Dermis microvascular lymphatic vessel endothelial cell (primary cell): ENCODE measurements at places on chromosomes 5 and 9.
A peak's percentile ranks its signal among the peaks of the same experiment; 100 is the strongest.

DNA sequence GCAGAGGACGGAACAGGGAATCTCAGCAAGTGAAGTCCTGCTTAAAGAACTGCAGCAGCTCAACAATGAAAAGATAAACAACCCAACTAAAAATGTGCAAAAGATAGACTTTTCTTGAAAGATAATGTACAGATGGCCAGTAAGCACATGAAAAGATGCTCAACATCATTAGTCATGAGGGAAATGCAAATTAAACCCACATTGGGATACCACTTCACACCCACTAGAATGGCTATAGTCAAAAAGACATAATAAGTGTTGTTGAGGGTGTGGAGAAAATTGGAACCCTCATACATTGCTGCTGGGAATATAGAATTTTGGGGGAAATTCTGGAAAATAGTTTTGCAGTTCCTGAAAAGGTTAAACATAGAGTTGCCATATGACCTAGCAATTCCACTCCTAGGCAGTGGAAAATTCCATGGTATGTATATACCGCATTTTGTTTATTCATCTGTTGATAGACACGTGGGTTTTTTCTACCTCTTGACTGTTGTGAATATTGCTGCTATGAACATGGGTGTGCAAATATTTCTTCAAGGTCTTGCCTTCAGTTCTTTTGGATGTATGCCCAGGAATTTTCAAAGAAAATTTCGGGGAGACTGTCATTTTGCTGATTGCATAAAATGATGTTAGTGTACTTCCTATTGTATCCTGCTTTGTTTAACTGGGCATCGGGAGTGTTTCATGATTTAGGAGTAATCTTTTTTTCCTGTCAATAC is 7.2 kb downstream of the CNOT8 start:
- DNase-seq, result no peak

GRCh38 chr5:108653201-108653600 is 94.5 kb upstream of the FER start:
- DNase-seq, result no peak

DNA sequence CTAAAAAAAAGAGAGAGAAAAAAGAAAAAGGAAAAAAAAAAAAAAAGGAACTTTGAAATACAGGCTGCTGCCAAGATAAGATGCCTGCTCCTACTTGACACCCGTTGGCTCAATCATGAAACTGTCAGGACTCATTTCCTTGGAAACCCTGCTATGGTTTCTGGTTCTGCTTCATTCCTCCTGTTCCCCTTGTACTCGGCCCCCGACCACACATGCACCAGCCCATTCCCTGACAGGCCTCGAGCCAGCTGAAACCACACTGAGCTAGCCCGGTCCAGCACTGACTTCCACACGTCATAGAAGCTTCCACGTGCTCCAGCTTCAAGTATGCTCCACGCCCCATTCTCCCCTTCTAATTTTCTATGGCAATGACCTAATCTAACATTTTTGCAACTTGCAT is 93.2 kb downstream of the MYO10 start:
- DNase-seq, result no peak

- DNase-seq, result no peak
Measured at GRCh38 chr9:36872641-36873040, 161.4 kb downstream of the PAX5 start.

GRCh38 chr9:35937227-35937626 is 20.7 kb downstream of the OR2S2 start:
- no peak for DNase-seq

GRCh38 chr5:176570044-176570443 is 20.9 kb downstream of the CDHR2 start:
- DNase-seq, result peak; percentile 24
